ENCODE measurements at places on chromosomes 2 and 18.
A peak's percentile ranks its signal among the peaks of the same experiment; 100 is the strongest.

GRCh38 chr2:31401580-31401979 is 13.0 kb downstream of the XDH start:
- DNase-seq: no peak

DNA sequence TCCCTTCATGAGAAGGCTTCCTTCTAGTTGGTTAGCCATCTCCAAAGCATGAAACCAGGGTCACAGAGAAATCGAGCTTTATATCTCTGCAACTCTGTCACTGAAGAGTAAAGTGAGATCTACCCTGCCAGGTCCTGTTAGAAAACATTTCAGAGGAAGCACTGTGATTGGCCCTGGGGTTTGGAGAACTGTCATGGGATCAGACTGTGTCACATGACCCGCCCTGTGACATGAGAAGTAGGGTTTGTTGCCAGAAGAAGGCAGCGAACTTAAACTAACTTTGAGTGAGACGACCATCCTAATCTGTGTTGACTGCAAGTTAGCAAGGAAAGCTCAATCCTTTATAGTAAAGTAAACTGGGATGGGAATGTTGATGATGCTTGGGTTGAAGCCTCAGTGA is 55.5 kb downstream of the SLC9A2 start:
- DNase-seq: no peak

DNA sequence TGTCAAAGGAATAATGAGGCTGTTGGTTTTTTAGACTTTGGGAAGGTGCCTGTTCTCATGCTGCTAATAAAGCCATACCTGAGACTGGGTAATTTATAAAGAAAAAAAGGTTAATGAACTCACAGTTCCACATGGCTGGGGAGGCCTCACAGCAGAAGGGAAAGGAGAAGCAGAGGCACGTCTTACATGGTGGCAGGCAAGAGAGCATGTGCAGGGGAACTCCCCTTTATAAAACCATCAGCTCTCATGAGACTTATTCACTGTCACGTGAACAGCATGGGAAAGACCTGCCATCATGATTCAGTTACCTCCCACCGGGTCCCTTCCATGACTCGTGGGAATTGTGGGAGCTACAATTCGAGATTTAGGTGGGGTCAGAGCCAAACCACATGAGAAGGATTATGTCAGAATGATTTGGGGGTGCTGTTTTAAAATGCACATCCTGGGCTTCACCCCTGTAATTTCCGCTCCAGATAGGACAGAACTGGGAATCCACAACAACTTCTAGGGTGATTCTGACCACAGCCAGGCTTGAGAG is 37.8 kb downstream of the TCF7L1 start:
- no peak for DNase-seq

GRCh38 chr18:13527730-13528129 is 198.6 kb downstream of the FAM210A start:
- no peak for DNase-seq

GRCh38 chr2:172251231-172251630 is 148.5 kb upstream of the DLX2 start:
- DNase-seq: no peak

DNA sequence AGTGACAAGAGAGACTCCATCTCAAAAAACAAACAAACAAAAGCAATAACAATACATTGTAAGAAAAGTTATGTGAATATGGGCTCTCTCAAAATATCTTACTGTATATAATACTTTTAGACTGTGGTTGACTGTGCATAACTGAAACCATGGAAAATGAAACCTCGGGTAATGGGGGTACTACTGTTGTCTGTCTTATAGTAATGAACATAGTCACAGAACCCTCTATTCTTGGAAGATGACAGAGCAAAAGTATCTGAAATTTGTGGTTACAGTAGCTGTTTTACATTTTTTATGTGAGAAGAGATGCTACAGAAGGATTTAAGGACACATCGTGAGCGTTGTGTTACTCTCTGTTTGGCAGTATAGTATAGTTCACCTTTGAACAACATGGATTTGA is 60.5 kb downstream of the MAP4K4 start:
- DNase-seq: no peak

- DNase-seq: peak; percentile 47
Measured at GRCh38 chr2:217875138-217875537, 127.7 kb downstream of the TNS1 start.

- no peak for DNase-seq
Measured at GRCh38 chr2:205848601-205849000, 166.3 kb downstream of the NRP2 start.

DNA sequence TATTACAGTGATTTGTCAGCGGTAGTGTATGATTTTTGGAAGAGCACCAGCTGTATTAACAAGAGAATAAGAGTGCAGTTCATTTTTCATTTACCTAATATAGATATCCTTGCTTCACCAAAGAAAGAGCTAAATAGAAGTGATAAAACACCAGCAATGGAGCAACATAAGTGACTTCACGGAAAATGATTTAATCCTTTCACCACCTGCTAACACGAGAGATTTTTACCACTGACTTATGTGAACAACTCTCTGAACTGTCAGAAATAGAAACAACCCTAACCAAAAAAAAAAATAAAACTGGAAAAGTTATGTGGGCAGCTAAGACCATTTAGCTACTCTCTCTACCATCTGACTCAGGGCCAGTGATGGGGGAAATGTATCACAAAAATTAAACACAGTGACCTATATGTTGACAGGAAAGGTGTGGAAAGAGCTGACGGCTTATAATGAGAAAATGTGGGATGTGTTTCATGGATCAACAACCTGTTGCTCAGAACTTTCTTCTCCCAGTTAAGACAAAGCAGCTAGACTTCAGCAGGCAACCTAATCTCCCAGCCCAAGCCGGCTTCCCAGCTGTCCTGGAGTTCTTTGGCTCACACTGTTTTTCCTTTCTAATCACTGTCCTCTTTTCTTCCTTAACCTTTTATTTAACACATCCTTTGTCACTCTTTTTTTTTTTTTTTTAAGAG is 272.7 kb downstream of the SS18 start:
- DNase-seq: no peak

DNA sequence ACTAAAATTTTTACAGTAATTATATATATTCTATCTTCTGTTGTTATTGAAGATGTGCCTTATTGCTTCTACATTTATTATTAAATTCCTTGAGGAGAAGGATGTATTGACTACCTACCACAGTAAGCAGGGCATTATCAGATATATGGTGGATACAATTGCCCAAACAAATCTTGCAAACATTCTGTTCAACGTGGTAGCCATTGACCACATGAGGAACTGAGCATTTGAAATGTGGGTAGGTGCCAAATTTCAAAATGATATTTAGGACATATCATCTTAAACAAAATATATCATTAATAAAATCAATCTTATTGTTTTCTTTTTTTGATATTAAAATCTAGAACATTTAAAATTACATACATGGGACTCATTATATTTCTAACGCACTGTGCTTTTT is 11.1 kb downstream of the SCN3A start:
- DNase-seq: no peak

- DNase-seq: peak; percentile 36
Measured at GRCh38 chr2:69733342-69734034, 8.4 kb upstream of the ANXA4 start.

- DNase-seq: no peak
Measured at GRCh38 chr2:20515290-20516220, 68.7 kb downstream of the RHOB start.

DNA sequence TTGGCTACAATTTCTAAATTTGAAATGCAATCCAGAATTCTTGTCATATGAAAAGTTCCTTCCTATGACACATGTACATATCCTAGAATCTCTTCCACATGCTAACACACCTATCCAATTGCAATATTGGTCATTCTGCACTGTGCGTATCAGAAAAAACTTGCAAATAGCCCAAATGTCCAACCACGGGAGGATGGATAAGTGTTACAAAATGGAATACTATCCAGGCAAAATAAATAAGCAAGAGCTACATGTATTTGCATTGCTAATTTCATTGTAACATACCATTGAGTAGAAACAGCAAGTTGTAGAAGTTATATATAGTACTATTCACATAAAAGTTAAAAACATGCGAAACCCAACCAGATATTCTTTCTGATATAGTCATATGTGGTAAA is 15.6 kb upstream of the RHOB start:
- DNase-seq: no peak

GRCh38 chr2:17995593-17995992 is 117.1 kb downstream of the KCNS3 start:
- DNase-seq: no peak

DNA sequence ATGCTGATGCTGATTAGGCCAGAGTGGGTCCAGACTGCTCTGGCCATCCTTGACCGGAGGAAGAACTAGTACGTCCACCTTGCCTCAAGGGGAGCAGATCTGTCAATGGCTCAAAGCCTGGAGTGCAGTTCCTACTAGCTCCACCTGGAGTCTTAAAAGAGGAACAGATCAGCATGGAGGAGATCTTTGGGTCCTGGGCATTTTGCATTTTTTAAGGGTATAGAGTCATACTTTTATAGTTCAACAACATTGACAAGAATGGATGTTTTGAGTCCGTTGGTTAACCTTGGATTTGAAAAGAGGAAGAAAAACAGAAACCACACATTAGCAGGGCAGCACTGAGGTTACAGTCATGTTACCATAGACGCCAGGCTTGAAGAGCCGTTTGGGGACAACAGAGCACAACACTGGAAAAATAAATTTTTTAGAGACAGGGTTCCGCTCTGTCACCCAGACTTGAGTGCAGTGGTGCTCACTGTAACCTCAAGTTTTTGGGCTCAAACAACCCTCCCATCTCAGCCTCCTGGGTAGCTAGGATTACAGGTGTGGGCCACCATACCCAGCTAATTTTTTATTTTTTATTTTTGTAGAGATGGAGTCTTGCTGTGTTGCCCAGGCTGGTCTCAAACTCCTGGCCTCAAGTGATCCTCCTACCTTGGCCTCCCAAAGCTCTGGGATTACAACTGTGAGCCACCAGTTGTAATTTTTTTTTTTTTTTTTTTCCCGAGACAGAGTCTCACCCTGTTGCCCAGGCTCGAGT is 78.5 kb downstream of the PRKCE start:
- DNase-seq: peak; percentile 78

DNA sequence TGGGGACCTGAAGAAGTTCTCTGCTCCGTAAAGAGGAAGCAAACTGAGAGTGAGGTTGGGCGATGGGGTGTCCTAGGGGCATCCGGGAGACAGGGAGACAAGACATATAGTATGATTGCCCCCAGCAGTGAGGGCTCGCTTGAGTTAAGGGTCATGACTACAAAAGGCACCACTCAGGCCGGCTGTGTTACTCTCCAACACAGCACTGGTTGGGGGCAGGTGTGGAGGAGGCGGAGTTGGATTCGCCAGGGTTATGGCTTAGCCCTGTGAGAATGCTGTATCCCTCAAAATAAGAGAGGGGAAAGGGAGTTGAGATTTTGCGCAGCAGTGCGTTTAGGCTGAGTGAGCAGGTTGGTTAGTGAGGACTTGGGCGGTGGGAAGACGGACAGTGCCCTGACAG is 12.0 kb downstream of the DYSF start:
- DNase-seq: peak; percentile 48

- no peak for DNase-seq
Measured at GRCh38 chr2:54194761-54195750, 61.0 kb downstream of the TSPYL6 start.

DNA sequence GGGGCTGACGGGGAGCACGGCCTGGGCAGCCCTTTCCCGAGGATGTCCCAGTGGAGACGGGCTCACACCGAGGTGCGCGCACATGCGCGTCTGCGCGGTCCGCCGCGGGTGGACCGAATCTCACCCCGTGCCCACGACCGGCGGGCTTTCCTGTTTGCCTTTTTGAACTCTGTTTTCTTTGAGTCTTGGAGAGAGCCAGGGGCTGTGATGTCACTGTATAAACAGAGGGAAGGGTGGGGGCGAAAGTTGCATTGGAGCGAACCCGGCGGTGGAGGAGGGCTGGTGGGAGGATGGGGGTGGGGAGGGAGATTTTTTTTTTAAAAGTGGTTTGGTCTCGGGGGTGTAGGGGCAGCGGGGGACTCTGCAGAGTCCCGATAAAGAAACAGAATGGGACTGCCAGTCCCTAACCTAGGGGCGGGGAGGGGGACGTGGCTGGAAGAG is 141.2 kb upstream of the CTAGE1 start:
- no peak for DNase-seq

GRCh38 chr18:51765606-51766360 is 568.3 kb upstream of the MEX3C start:
- DNase-seq: no peak

- DNase-seq: no peak
Measured at GRCh38 chr2:128263902-128264331, 54.8 kb downstream of the HS6ST1 start.

GRCh38 chr2:84486441-84487115 is 27.5 kb upstream of the SUCLG1 start:
- DNase-seq: no peak

- peak; percentile 81 for DNase-seq
Measured at GRCh38 chr2:33526132-33526531, 49.7 kb downstream of the RASGRP3 start.

GRCh38 chr2:207617011-207617671 is 8.1 kb downstream of the METTL21A start:
- DNase-seq: no peak

DNA sequence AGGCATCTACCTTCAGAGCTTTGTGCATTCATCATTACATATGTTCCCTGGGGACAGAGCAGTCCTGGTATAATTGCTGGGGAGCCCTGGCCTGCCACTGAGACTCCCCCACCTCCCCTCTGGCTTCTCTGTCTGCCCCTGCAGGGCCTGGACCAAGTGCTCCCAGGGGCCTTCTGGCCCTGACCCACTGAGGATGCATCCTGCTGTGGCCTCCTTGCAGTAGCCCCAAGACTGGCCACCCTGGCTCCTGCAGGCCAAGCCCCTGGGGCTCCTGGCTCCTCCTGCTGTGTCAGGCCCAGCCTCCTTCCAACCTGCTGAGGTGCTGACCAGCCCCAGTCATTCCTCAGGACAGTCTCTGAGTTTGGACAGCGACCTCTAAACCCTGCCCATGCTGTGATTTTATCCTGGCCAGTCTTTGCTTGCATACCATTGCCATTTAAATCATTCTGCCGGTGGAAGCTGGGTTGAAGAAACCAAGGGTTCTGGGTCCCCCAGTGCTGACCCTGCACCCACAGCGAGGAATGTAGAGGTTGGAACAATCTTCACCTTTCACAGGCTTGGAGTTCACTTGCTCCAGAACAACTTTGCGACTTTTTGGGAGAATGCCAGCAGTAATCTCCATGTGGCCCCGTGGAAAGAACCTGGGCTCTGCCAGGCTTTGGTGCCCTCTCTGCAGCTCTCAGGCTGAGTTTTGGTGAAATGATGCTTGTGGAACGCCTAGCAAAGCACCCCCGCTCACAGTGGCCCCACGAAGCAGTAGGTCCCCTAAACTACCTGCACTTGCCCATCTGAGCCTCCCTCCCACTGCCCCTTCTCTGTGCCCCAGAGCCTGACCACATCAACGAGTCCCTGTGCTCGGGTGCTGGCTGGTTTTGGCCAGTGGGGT is 167.3 kb upstream of the GLI2 start:
- no peak for DNase-seq

DNA sequence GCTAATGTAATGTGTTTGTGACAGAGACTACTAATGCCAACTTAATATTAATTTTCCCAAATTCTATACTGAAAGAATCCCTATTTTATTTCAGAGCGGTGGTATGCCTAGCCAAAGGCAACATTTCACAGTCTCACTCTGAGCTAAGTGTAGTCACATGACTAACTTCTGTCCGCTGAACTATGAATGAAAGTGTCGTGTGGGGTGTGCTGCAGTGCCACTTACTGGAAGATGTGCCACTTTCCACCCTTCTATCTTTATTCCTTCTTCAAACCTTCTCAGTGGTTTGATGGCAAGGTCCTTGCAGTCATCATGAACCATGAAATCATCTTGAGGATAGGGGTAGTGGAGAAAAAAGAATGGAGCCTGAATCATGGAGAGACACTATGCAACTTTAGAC is 47.3 kb upstream of the C1D start:
- peak; percentile 16 for DNase-seq

GRCh38 chr2:239035361-239035814 is 187.5 kb downstream of the TWIST2 start:
- DNase-seq: peak; percentile 44

- peak; percentile 63 for DNase-seq
Measured at GRCh38 chr2:227655454-227655853, 11.2 kb upstream of the SCYGR5 start.
